ENCODE measurements at places on chromosomes 11 and 22.

GRCh38 chr11:47269829-47270305 is at the start of gene MADD:
Gene MADD, plus strand, starts transcription at chr11:47270133.
- DNase-seq: peak; percentile 86

DNA sequence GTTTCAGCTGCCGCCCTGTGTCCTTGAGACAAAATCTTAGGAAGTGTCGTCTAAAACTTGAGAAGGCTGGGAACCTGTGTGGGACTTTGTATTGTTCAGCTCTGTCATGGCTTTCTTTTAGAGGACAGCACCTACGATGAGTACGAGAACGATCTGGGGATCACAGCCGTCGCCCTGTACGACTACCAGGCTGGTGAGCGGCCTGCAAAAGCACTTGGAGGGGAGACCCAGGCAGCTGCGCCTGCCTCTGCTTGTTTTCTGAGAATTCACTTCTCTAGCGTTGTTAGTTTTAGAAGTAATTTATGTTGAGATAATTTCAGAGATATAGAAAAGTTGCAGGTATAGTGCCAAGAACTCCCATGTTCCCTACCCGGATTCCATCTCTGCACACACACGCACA is 35.2 kb downstream of the CTTN start:
- DNase-seq: no peak

GRCh38 chr11:14551380-14551779 is 31.2 kb upstream of the PSMA1 start:
- no peak for DNase-seq

DNA sequence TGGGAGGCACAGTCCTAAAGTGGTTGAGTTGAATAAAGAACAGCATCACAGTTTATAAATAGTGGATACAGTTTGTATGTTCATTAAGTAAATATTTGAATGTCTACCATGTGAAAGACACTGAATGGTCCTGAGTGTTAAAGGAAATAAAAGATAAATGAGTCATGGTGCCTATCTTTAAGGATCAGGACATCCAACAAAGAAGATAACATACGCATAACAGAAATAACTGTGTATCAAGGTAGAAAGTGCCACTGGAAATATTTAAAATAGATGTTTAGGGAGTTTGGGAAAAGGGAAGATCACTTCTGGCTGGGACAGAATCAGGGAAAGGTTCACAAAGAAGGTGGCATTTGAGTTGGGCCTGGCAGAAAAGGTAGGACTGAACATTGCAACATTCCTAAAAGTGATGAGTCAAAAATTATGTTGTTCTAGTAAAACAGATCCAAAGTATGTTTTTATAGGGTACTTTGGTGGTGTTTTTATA is 41.5 kb downstream of the CSTPP1 start:
- no peak for DNase-seq

DNA sequence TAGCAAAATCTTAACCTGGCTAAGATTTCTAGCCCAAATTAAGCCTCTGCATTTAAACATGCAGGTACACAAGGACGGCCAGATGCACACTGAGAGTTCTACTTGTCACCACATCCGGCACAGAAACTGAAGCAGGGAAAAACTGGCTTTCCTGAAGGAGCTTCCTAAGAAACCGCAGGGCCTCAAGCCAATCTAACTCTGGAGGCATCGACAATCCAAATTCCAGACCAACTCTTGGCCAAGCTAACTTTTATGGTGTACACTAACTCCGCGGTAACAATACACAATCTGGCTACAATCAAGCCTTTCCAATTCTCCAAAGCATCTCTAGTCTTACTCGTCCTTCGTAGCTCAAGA is 1.2 kb downstream of the MSANTD2 start:
- DNase-seq: no peak

DNA sequence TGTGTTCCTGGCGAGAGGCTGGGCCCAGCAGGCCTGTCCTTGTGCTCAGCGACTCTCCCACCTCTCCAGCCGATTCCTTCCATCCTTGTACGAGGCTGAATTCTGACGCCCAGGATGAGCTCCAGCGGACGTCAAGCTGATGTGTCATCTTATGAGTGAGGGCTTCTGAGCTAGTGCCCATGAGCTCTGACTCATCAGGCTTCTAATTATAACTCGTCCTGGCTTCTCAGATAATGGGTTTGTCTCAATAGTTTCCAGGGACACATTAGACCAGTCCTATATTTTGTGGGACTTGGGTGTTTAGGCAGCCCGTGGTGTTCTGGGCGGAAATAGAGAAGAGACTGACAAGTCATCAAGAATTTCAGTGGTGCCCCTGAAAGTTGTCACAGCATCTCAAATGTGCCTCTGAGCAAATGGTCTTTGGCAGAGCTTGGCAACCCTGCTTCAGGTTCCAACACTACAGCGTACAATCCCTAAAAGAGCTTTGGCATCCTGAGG is 108.2 kb upstream of the CD44 start:
- DNase-seq: no peak

DNA sequence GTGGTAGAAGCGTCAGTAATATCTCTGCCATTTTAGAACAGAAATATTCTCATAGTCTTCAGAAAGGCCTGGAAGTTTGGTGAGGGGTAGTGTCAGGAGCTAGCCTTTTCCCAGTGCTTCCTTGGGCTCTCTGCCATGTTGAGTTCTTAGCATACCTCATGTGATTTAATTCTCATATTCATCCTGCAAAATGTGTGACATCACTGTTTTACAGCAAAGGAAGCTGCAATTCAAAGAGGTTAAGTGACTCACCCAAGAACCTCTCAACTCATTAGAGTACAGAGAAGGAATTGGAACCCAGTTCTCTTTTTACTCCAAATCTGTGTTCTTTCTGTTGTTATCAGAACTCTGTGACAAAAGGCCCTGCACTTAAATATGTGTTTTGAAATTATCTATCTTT is 72.1 kb downstream of the RNF169 start:
- no peak for DNase-seq

GRCh38 chr11:118449316-118449918 is 13.1 kb downstream of the KMT2A start:
- no peak for DNase-seq

DNA sequence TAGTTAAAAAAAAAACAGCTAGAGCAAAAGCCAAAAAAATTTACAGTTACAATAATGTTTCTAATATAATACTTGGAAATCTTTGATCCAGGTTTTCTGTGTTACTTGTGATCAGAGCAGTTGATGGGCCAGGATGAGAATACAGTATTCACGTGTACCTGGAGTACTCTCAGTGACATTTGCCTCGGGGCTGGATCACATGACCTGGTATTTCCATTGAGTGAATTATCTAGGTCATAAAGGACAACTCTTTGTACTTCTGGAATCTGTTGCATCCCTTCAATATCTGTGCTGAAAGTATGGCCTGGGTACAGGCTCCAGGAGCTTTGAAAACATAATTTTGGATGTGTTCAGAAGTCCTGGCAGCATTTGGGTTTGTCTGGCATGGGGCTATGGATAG is 93.5 kb downstream of the GRAMD1B start:
- no peak for DNase-seq

DNA sequence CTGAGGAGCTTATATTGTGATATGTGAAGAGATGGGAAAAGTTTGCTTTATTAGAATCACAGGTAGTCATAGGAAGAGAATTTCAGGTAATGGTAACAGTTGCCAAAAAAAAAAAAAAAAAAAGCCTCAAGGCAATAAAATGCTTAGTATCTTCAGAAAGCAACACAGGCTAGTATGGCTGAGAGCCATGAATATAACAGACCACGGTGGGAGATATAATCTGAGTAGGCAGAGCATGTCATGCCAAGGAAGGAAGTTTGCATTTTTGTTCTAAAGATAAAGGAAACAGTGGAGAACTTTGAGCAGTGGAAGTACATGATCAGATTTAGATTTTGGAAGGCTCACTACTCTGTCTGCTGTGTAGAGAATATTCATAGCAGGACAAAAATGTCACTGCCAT is 211.4 kb downstream of the ETS1 start:
- DNase-seq: no peak

- no peak for DNase-seq
Observed at GRCh38 chr22:23984430-23984829, 4.5 kb downstream of the GSTT2 start.

- no peak for DNase-seq
Observed at GRCh38 chr11:64810891-64811272, 531 bp upstream of the MEN1 start.

GRCh38 chr11:126587541-126587940 is 232.1 kb downstream of the ST3GAL4 start:
- no peak for DNase-seq

GRCh38 chr11:88292171-88292843 is 45.2 kb downstream of the CTSC start:
- no peak for DNase-seq
